ENCODE measurements at places on chromosomes 1 and 21.

GRCh38 chr1:67061266-67061665 is 7.3 kb upstream of the SLC35D1 start:
- DNase-seq, result no peak

GRCh38 chr1:78334114-78334513 is 156.7 kb upstream of the PTGFR start:
- DNase-seq, result no peak

DNA sequence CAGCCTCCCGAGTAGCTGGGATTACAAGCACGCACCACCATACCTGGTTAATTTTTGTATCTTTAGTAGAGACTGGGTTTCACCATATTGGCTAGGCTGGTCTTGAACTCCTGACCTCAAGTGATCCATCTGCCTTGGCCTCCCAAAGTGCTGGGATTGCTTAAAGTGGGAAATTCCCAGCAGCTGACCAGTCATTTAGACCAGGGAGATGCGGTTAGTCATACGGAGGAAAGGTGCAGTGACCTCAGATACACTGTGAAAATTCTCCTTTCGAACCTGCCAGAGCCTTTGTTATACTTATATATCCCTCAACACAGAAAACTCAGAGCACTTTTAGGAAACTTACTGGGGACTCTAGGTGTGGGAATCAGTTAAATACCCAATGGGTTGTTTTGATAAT is 39.6 kb downstream of the MAP10 start:
- no peak for DNase-seq

DNA sequence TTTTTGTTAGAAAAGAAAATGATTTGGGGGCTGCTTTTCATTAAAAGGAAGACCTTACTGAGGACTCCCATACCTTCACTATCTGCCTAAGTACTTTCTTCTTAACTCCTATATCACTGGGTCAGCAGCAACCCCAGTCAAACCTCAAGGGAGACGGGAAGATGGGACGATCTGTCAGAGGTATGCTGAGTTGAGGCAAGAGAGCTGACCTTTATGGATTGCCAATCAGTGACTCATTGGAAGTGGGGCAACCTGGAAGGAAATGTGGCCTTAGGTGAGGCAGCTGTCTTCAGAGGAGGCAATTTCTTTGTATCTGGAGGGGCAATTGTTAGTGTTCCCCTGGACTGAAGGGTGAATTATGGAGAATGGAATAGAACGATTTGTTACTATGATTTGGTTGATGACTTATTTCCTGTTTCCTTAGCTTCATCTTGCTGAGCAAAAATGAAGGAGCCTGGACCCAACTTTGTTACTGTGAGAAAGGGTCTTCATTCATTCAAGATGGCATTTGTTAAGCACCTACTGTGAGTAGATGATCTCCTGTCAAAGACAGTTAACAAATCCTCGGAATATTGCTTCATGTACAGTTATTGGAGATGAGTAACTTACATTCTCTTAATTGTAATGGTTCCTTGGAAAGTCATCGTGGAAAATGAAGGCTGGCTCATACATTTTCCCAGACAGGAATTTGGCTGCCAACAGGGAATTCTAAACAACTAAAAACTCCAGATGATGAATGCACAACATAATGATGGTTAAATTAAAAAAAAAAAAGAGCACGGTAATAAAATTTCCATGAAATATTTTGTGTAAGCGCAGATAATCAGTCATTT is 134.7 kb upstream of the KCNJ15 start:
- no peak for DNase-seq

- no peak for DNase-seq
These were observed 12.8 kb upstream of the KIF21B start for GRCh38 chr1:201036188-201036842.

DNA sequence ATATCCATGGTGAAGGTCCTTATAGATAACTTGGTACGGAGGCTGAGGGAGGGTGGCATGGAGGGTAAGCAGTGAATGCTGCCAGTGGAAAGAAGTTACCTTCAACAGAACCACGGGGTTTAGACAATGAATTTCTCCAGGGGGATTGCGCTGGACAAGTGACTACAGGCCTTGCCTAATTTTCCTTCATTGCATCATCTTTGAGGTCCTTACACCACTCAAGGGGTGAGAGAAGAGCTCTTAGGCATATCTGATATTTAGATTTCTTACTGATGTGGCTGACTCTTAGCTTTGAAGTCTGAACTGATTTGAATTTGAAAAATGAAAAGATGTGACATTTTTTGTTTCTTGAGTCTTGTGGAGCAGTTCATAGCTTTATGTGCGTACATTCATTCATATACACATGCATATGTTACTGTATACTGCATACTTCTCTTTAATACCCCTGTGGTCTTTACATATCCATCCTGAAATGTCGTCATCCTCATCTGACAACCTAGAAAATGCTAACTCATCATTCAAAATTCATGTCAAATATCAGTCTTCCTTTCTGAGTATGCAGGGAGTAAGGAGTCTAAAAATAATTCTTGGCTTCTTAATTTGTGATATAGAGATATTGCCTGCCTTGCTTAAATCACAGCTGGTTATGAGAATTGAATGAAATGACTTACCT is 63.6 kb downstream of the DNM3 start:
- DNase-seq, result no peak

GRCh38 chr1:26833432-26834405 is 7.2 kb downstream of the ZDHHC18 start:
- no peak for DNase-seq

DNA sequence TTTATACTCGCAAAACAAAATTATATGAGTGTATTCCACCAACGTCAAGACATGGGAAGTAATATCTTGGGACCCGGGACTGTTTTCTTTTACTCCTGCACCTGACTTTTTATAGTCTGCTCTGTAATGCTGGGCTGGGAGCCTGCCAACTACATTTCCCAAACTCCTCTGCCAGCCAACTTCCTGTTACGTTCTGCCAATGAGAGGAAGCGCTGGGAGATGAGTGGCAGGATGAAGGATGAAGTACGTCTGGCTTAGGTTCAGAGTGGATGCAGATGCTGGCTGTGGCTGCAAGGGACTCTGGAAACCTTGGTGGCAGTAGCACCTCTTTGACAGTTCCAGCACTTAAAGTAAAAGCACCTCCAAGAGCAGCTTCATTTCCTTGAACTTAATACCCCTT is 59.6 kb downstream of the USP24 start:
- peak; percentile 5 for DNase-seq

DNA sequence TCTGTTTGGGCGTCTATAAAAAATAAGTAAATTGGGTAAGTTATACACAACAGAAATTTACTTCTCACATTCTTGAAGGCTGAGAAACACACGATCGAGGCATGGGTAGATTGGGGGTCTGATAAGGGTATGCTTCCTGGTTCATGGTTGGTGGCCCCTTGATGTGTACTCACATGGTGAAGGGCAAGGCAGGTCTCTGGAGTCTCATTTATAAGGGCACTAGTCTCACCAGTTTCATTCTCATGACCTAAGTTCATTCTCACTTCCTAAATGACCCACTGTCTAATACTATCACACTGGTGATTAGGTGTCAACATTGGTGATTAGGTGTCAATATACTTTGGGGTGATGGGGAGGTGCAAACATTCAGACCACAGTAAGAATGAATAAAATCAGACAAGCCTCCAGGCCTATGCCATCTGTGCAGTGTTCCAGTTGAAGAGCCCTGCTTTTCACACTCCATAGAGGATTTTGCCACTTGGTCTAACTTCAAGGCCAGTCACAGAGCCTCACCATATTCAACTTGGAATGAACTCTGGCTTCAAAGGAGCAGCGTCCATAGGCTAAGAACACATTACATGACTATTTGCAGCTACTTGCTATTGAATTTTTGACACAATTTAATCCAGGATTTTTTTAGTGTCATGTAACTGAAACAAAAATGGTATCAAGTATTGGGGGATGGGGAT is 2.5 kb upstream of the GBP4 start:
- DNase-seq, result no peak

DNA sequence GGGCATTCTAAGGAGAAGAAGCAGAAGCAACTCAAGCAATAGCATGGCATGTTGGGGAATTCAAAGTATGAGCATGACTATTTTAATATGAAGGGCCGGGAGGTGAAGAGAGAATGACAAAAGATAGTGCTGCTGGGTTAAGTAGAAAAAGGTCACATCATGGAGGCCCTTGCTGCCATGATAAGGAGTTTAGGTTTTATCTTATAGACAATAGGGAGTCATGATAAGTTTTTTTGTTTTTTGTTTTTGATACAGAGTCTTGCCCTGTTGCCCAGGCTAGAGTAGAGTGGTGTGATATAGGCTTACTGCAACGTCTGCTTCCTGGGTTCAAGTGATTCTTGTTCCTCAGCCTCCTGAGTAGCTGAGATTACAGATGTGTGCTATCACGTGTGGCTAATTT is 3.1 kb downstream of the BNIPL start:
- no peak for DNase-seq

DNA sequence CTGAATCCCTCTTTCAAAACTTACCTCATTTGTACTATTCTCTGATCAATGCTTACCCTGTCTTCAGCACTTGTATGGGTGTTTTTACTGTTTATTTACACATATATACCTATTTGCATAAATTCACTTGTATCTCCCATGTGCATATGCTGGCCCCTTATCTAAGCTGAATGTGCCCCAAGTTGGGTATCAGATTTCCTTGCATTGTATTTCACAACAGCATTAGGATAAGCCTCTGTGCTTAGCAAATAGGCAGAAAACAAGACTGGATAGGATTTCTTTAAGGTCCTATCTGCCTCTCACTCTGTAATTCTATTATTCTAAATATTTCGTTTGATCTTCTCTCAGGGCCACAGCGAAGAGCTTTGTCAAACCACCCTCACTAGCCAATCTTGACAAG is 45.9 kb upstream of the IPO9 start:
- no peak for DNase-seq

DNA sequence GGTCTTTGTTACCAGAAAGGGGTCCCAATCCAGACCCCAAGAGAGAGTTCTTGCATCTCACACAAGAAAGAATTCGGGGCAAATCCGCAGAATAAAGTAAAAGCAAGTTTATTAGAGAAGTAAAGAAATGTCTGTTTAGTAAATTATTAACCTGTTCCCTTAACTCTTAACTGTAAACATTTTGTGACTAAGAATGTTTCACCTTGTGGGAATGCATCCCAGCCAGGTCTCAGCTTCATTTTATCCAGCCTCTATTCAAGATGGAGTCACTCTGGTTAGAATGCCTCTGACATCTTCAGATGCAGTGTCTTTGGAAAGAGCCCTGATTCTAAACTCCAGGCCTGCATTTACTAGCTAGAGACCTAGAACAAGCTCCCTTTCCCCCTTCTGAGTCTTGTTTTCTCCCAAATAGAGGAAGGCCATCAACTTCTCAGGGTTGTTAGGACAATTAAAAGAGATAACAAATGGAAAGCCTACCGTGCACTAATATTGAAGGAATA is 4.5 kb upstream of the FABP3 start:
- no peak for DNase-seq

GRCh38 chr1:154838988-154839387 is 31.1 kb downstream of the KCNN3 start:
- DNase-seq, result no peak

GRCh38 chr1:96384611-96385010 is 337.0 kb upstream of the PTBP2 start:
- DNase-seq, result no peak

GRCh38 chr1:201264554-201264953 is 18.8 kb upstream of the PKP1 start:
- DNase-seq, result no peak

- DNase-seq, result no peak
These were observed 32.0 kb downstream of the PTAFR start for GRCh38 chr1:28144203-28145135.

DNA sequence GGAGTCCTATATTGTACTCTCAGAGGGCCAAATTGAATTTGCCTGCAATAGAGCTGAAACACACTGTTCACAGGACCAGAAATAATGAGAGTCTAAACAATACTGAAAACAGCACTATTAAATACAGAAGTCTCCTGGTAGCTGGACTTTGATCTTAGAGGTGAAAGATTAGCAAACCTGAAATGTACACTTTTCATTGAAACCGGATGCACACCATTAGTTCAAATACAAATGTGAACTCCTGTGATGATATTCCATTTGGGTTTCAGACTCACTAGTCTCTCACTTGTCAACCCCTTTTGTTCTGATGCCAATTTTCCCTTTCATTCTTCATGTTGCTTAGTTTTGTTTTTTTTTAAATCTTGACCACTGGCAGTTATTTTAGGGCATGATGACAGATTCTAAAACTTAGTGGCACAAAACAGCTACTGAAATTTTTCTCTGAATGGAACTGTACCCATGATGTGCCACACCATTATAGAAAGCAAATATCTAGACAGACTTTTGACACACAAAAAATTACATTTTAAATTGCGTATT is 5.9 kb upstream of the TNFSF4 start:
- no peak for DNase-seq

DNA sequence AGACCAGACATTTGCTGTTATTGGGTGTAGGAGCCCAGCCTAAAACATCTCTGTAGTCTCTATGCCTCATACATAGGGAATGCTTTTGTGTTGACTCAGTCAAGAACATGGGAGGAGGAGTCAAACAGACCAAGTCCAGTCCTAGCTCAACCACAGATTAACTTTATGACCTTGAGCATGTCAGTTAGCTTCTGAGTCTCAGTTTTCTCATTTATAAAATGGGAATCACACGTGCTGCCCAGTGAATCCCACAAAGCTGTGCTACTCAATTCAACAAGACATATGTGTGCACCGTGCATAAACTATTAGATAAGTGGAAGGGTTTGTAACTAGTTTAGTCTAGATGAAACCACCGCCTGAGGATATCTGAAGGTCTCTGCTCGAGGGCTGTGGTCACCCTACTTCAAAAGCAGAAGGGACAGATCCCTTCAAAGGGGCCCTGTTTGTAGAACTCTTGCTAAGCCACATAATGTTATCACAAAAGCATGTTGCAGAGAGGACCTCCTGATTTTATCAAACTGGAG is 109.5 kb upstream of the NFIA start:
- DNase-seq, result no peak

Data from NCI-H510A (cell line).